ENCODE measurements at places on chromosomes 16 and 17.

DNA sequence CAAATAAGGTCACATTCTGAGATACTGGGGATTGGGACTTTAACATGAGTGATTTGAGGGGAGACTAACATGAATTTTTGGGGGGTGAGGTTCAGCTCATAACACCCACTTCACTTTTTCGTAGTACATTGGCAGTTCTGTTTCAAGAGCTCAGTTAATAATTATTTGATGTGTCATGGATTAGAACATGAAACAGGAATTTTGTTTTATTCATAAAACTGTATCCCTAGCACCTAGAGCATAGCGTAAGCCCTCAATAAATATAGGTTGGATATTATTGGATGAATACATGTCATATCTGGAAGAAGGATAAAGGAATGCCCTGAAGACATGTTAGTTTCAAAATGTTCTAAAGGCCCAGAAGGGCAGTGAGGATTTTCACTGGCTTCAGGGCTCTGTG, 119.8 kb downstream of the PRKCA start:
- no peak for DNase-seq

- DNase-seq: no peak
These were observed 83.0 kb downstream of the EMP2 start for GRCh38 chr16:10497132-10498101.

- DNase-seq: no peak
These were observed 119.1 kb downstream of the HIC1 start for GRCh38 chr17:2174014-2174413.

DNA sequence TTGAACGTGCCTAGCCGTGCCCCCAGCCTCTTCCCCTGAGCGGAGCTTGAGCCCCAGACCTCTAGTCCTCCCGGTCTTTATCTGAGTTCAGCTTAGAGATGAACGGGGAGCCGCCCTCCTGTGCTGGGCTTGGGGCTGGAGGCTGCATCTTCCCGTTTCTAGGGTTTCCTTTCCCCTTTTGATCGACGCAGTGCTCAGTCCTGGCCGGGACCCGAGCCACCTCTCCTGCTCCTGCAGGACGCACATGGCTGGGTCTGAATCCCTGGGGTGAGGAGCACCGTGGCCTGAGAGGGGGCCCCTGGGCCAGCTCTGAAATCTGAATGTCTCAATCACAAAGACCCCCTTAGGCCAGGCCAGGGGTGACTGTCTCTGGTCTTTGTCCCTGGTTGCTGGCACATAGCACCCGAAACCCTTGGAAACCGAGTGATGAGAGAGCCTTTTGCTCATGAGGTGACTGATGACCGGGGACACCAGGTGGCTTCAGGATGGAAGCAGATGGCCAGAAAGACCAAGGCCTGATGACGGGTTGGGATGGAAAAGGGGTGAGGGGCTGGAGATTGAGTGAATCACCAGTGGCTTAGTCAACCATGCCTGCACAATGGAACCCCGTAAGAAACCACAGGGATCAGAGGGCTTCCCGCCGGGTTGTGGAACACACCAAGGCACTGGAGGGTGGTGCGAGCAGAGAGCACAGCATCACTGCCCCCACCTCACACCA, 724 bp downstream of the GAA start:
- peak; percentile 55 for DNase-seq

GRCh38 chr17:2184993-2185931, 118.3 kb downstream of the SMG6 start:
- DNase-seq: no peak

DNA sequence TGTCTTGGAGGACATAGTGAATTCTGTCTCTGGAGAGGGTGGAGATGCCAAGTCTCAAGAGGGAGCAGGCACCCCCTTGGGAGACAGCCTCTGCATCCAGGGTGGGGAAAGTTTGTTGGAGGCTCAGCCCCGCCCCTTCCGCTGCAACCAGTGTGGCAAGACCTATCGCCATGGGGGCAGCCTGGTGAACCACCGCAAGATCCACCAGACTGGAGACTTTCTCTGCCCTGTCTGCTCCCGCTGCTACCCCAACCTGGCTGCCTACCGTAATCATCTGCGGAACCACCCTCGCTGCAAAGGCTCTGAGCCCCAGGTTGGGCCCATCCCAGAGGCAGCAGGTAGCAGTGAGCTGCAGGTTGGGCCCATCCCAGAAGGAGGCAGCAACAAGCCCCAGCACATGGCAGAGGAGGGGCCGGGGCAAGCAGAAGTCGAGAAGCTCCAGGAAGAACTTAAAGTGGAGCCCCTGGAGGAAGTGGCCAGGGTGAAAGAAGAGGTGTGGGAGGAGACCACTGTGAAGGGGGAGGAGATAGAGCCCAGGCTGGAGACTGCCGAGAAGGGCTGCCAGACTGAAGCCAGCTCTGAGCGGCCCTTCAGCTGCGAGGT, 5.2 kb downstream of the ZNF646 start:
- DNase-seq: no peak

- no peak for DNase-seq
These were observed 29.7 kb upstream of the NGFR start for GRCh38 chr17:49465331-49465903.

GRCh38 chr17:63571632-63572310, 21.5 kb downstream of the DCAF7 start:
- DNase-seq: no peak

GRCh38 chr16:80063713-80064069, 463.2 kb upstream of the MAF start:
- no peak for DNase-seq

DNA sequence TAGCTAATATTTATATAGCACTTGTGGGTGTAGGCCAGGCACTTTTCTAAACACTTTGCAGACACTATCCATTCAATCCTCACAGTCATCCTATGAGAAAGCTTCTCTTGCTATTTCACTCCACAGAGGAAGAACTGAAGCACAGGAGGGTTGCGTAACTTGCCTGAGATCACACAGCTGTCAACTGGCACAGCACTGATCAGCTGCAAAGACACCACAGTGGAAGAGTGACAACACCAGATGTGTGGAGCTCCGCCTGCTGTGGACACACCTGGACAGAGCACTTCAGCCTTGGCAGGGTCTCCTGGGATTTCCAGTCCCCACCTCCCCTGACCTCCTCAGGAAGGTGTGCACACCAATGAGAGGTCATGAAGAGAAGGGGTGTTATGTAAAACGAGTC, 13.3 kb upstream of the CNEP1R1 start:
- DNase-seq: no peak

GRCh38 chr16:13968835-13969234, 48.9 kb downstream of the ERCC4 start:
- DNase-seq: no peak

DNA sequence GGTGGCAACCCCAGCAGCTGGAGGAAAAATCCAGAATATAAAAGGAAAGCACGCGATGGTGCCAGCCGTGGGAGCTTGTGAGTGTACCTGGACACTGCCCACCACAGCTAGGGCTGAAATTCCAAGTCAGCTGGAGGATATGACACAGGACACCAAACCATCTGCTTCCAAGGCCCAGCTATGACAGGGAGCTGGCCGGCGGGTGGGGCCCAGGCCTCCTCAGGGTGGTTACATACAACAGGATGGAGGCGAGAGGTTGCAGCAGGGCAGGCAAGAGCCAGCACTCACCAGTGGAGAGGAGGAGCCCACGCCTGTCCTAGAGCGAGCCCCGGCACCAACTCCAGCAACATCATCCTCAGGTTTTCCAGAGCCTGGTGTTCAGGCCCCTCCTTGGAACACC, 163.2 kb upstream of the RPL38 start:
- no peak for DNase-seq

GRCh38 chr16:58333985-58334384, 39.2 kb upstream of the PRSS54 start:
- no peak for DNase-seq

DNA sequence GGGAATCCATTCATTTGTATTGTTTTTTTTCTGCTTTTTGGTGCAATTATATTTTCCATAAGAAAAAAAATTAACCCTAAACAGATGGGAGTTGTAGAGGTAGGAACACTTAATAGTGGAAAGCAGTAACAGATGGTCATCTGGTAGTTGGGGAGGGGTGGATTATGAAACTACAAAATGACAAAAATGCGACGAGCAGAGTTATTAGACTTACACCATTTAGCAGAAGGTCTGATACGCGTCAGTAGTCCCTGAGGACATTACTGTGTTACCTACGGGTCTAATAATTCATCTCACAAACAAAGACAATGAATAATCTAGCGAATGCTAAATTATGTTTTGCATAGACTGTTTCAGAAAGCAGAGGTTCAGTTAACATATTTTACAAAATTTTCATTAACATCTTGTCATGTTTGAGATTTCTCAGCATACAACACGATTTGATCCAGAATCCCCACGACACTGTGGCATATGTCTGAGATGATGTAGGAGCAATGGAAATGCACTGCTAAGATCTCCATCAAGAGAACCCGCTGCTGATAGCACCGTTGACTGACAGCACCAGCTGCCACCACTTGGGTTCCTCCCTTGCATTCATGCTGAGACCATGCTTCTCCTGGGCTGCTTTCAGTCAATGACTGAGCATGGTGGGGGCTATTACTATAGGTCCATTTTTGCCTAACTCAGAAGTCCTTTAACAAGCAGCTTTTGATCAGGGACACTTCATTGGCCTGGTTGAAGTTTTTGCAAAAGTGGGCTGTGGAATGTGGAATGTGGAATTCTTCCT, 182.2 kb upstream of the CPHXL start:
- no peak for DNase-seq

GRCh38 chr17:54899721-54900456, 763 bp upstream of the TOM1L1 start:
- DNase-seq: no peak

GRCh38 chr16:52837251-52837650, 215.4 kb downstream of the CHD9NB start:
- DNase-seq: no peak

DNA sequence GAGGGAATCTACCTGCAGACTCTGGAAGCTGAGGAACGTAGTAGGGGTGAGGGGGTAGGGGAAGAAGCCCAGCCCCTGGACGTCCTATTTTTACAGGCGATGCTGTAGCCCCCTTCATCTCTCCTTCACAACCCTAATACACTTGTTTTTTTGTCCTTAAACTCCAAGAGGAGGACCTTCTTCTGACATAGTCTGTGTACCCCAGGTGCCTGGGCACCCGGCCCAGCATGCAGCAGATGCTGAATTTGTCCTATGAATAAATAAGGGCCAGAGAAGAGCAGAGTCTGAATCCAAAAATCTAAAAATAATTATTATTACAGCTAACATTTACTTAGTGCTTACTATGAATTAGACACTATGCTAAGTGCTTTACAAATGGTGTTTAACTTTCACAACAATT, 5.1 kb downstream of the KIF18B start:
- DNase-seq: no peak

GRCh38 chr17:81601525-81602120, 35.3 kb downstream of the NPLOC4 start:
- DNase-seq: no peak

- DNase-seq: no peak
These were observed 79.4 kb downstream of the CCDC182 start for GRCh38 chr17:57665696-57666095.

GRCh38 chr17:17765359-17766076, 71.3 kb downstream of the SREBF1 start:
- DNase-seq: no peak

DNA sequence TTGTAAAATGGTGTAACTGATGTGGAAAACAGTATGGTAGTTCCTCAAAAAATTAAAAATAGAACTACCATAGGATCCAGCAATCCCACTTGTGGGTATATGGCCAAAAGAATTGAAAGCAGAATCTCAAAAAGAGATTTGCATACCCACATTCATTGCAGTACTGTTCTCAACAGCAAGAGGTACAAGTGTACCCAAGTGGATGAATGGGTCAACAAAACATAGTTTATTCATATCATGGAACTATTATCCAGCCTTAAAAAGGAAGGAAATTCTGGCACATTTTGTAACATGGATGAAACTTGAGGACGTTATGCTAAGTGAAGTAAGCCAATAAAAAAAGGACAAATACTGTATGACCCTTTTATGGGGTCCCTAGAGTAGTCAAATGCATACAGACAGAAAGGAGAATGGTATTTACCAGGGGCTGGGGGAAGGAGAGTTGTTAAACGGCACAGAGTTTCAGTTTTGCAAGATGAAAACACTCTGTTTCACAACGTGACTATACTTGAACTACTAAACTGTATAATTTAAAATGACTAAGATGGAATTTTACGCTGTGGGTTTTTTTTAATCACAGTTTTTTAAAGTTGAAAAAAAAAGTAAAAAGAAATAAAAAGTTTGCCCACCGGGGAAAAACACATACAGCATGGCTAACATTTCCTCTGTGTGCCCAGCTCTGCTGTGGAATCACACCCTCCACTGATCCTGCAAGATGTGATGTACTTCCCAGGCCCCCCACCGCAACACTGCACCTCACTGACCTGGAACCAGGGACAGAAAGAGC, 6.1 kb downstream of the TVP23A start:
- DNase-seq: no peak

DNA sequence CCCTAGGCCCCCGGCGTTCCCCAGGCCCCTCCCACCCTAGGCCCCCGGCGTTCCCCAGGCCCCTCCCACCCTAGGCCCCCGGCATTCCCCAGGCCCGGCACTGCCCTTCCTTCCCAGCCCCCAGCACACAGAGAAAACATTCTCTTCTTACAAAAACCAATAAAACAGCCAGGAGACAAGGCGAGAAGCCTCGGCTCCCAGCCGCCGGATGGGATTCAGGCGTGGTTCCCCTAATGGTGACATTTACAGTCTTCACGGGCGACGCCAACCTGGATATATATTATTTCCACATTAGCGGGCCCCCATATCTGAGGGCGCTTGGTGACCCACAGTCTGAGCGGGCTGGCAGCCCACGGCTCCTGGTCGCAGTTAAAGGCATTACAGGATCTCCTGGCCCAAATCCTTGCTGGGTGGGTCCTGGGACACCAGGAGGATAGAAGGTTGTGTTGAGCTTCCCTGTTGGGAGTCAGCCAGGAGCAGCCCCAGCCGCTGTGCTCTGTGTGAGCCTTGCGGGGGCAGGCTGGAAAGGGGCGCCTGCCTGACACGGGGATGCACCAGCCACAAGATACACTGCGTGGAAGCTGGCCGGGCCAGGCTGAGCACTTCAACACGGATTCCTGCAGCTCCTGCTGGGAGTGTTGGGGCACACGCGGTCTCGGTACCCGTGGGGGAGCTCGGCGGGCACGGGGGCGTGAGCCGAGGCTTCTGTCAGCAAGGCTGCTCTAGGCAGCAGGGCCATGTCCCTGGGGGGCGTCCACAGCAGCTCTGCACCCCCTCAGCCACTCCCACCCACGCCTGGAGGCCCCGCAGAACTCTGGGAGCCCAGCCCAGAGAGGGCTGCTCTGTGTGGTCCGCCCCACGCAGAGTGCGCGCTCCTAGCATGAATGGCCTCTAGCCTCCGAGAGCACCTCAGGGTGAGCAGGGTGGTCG, 83.7 kb downstream of the LMF1 start:
- peak; percentile 26 for DNase-seq

GRCh38 chr16:3022208-3022683, 1.5 kb downstream of the HCFC1R1 start:
- peak; percentile 92 for DNase-seq

- DNase-seq: no peak
These were observed 10.2 kb downstream of the RSAD1 start for GRCh38 chr17:50488880-50489279.

DNA sequence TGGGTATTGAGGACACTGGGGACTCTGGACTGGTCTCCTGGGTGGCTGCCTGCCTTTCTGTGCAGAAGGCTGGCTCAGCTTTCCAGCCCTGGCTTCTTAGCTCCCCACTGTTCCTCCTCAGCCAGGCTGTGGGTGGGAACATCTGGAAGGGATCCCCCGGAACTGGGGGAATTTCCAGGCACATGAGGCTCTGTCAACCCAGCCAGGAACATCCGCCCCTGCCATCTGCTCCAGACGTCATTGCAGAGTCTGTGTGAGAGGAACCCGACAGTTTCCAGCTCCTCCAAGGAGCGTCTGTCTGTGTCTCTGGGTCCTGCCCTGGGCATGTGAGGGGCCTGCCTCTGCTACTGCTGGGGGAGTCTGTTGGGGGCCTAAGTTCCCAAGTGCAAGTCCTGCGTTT, 36.2 kb upstream of the CRHR1 start:
- DNase-seq: no peak

Measured in Right ventricle myocardium superior (tissue), 1 donor.